EL (cell line): ENCODE measurements at places on chromosomes 13 and 19.

DNA sequence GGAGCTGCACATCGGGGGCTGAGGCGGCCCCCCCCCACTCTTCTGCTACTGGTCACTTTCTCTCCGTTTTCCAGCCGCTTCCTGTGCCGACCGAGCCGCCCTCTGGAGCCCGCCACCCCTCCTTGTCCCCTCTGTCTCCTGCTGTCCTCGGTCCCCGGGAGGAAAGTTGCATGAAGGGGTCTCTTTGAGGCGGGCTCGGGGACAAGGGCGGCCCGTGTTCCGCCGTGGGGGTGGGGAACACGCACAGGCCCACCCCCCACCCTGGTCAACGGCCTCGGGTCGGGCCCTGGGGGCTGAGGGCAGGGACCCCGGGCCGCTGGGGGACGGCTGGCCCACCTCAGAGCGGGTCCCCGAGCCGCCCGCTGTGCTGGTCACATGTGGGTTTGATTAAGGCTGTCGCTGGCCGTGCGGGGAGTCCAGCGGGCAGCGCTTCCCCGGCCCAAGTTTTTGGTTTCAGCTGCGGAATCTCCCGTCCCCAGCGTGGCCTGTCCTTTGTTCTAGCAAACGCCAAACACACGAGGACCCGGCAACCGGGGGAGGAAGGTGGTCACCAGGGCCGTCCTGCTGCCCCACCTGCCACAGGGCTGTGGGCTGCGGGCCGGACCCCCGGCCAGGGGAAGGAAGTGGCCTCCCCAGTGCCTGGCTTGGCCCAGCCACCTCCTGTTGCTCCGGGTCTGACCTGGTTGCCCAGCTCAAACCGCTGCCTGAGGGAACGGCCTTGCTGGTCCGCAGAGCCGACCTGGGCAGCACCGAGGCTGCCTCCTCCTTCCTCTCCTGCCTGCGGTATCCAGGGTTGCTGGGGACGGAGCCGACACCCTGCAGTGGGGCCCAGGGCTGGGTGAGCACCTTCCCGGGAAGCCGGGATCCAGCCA, 1.9 kb downstream of the EFNA2 start:
- DNase-seq: no peak

- no peak for DNase-seq
Observed at GRCh38 chr13:39273953-39274738, 235.9 kb downstream of the NHLRC3 start.

- peak; percentile 30 for DNase-seq
Observed at GRCh38 chr19:55304279-55304978, 20.6 kb downstream of the BRSK1 start.

DNA sequence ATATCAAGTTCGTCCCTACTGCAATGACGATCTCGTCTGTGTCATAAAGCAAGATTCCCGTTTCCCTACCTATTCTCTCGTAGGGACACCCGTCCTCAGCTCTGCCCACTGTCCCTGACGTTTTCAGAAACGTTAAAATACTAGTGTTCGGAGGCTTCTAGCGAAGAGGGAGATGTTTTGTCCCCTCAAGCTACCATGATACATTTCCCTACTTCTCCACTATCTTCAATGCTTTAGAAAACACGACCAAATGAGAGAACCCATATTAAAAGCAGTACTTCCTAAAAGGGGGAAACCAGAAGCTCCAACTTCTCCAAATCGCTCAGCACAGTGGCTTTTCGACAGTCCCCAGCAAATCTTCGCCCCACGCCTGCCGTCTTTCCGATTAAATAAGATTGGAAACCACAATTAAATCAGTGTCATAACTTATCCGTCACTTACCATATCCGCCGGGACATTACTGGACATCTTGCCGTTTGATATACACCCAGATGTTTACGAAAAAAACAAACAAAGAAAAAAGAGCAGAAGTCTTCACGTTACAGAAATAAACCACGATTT, 1.3 kb downstream of the UBL3 start:
- DNase-seq: peak; percentile 44
